ENCODE measurements at places on chromosomes 5 and 9. TPM values are rescaled to one million over a fixed set of nuclear protein-coding genes. Genes with fewer than 3 reads are reported as not detected.

TAF11L13 gene
- not detected for total RNA-seq

DIPK1B gene
- 1.5 TPM for total RNA-seq

TMEM174 gene
- total RNA-seq: not detected

IL33 gene
- total RNA-seq: not detected

PLAC8L1 gene
- 0.57 TPM for total RNA-seq

GAPT gene
- not detected for total RNA-seq

ZNF454 gene
- not detected for total RNA-seq

PCSK5 gene
- total RNA-seq: 1.6 TPM

PDZD2 gene
- not detected for total RNA-seq

IL6ST gene
- total RNA-seq: 65.1 TPM

THBS4 gene
- 2.1 TPM for total RNA-seq

SLC36A3 gene
- not detected for total RNA-seq

TYRP1 gene
- not detected for total RNA-seq

GABRA1 gene
- total RNA-seq: not detected

RETREG1 gene
- total RNA-seq: 21.5 TPM

FOXD4L5 gene
- not detected for total RNA-seq

NR5A1 gene
- not detected for total RNA-seq

C5orf58 gene
- total RNA-seq: not detected

SPINK4 gene
- total RNA-seq: not detected

ADGRD2 gene
- not detected for total RNA-seq

TLE1 gene
- total RNA-seq: not detected

F2RL1 gene
- total RNA-seq: 0.14 TPM

CXXC5 gene
- 1.2 TPM for total RNA-seq

CCL21 gene
- total RNA-seq: not detected

UBE2QL1 gene
- total RNA-seq: 0.77 TPM

ZNF354C gene
- total RNA-seq: 4.0 TPM

ZNF608 gene
- not detected for total RNA-seq

SPINK7 gene
- total RNA-seq: not detected

GCNT4 gene
- 0.70 TPM for total RNA-seq

TRIO gene
- 14.0 TPM for total RNA-seq

SH3TC2 gene
- not detected for total RNA-seq

AQP7 gene
- total RNA-seq: not detected

NPR3 gene
- total RNA-seq: not detected

ADAMTS6 gene
- 0.89 TPM for total RNA-seq

FRRS1L gene
- not detected for total RNA-seq

ARSI gene
- total RNA-seq: not detected

OTP gene
- not detected for total RNA-seq

INSL4 gene
- not detected for total RNA-seq

SLC6A18 gene
- total RNA-seq: not detected

ENC1 gene
- 1.2 TPM for total RNA-seq

CYFIP2 gene
- 193 TPM for total RNA-seq

UBAC1 gene
- 43.2 TPM for total RNA-seq

FNIP1 gene
- 17.5 TPM for total RNA-seq

RGS7BP gene
- total RNA-seq: not detected

LVRN gene
- not detected for total RNA-seq

SLC27A6 gene
- total RNA-seq: not detected

SPACA9 gene
- total RNA-seq: 0.91 TPM
